GM12891 (cell line): ENCODE measurements at places on chromosomes 1 and 21.

- DNase-seq = no peak
Measured at GRCh38 chr1:192527950-192528349, 47.6 kb upstream of the RGS1 start.

- no peak for DNase-seq
Measured at GRCh38 chr1:187629075-187629474, 800.3 kb downstream of the PLA2G4A start.

GRCh38 chr1:38785285-38786039, 74.1 kb downstream of the RRAGC start:
- no peak for DNase-seq

DNA sequence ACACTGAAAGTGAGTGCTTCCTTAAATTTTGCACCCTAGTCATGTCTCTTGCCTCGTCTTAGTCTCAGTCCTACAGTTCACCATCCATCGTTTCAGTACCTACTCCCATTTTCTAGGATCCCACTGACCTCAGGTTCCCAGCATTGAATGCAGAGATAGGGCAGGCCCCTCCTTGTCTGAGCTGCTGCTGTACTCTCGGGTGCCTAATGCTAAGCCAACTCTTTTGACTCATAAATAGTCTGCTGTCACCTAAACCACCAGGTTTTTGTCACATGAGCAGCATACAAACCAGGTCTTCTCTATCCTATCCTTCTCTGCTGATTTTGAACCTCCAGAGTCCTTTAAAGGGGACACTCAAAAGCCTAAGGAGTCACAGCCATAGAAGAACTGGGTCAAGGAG, 3.0 kb downstream of the ARHGAP30 start:
- DNase-seq = no peak

DNA sequence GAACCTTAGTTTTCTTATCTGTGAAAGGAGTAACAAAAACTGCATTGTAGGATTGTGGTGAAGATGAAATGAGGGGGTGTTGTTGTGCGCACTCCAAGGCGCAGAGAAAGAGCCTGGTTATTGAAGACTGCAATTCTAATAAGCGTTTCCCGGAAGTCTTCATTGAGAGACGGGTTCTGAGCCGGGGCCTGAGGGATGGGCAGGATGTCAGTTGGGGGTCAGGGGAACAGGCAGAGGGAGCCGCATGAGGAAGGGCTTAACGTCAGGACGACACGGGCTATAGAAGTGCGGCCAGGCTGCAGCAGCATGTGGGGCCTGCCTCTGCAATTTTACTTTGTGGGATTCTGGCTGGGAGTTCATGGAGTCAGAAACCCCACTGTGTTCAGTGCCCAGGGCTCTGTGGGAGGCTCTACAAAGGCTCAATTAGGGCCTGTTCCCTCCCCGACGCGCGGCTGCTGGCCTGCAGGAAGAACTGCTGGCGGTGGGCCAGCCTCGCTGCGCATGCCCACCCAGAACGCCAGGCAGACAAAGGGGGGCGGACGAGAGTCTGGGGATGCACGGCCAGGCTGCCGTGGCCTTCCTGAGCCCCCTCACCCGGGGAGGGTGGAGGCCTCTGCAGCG, 20.7 kb downstream of the TRIM62 start:
- DNase-seq = no peak

- no peak for DNase-seq
Measured at GRCh38 chr1:86339906-86340305, 56.2 kb downstream of the ODF2L start.

- no peak for DNase-seq
Measured at GRCh38 chr1:107544285-107544684, 403.4 kb downstream of the NTNG1 start.

GRCh38 chr1:116919802-116920201, 10.1 kb downstream of the PTGFRN start:
- no peak for DNase-seq

GRCh38 chr1:43763497-43763973, 56.2 kb downstream of the ST3GAL3 start:
- peak; percentile 34 for DNase-seq

- DNase-seq = no peak
Measured at GRCh38 chr1:15110867-15111230, 42.7 kb upstream of the TMEM51 start.

- no peak for DNase-seq
Measured at GRCh38 chr1:159007726-159008125, 2.0 kb upstream of the IFI16 start.

- DNase-seq = no peak
Measured at GRCh38 chr1:239126884-239127283, 259.5 kb upstream of the CHRM3 start.

DNA sequence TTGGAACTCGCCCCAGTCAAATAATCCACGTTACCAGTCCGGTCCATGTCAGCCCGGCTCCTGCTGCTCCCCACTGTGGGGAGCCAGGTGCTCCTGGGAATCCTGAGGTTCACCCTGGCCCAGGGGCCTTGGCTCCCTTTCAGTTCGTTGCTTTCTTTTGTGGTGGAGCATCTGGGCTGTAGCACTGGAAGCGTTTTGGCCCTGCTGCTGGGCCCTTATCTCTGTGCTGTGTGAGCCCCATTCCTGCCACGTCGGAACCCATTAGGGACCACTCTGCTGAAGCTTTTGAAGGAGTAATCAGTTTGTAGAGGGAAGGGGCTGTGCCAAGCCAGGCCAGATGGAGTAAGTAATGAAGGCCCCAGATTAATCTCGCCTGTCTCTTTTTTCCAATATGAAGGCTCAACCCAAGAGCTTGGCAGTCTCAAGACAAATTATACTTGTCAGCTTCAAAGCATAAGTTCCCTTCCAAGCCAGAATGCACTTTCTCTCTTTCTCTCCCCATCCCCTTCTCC, 82.3 kb downstream of the PGM1 start:
- DNase-seq = no peak

DNA sequence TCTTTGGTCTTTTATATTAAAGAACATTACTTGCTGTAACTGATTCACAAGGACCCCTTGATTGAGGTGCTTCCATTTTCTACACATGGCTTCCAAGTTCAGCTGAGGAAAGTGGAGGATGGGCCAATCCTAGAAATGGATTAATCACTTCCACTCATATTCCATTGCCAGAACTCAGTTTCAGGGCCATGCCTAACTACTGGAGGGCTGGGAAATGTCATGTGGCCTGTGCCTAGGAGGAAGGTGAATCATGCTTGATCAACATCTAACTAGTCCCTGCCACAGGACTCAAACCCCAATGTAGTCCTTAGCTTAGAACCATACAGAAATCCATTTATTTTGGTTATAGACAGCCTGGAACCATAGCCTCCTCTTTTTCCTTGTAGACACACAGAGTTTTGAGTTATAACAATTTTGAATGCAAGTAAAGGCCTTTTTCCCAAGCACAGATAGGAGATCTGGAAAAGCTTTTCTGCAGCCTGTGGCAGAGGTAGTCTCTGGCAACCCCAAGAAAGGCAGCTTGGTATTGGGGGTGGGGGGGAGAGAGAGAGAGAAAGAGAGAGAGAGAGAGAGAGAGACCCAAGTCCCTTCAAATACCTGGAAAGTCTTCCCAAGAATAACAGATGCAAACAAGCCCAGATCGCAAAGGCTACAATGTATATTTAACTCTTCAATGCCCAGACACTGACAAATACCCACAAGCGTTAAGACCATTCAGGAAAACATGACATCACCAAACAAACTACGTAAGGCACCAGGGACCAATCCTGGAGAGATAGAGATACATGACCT, 12.5 kb downstream of the MAST2 start:
- no peak for DNase-seq

DNA sequence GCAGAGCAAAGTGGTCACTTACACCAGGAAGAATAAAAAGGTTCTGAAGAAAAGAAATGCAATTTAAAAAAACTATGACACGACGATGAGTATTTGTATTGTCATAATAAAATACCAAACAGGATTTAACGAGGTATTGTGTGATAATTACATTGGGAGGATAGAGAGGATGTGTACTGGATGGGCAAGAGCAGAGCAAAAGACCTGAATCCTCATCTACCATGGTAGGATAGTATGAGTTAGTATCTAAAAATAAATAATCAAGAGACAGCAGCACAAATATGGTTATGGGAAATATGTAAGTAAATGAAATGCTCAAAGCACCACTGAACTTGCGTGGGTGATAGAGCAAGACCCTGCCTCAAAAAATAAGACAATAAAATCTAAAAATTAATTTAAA, 162.6 kb downstream of the CDC42BPA start:
- DNase-seq = no peak

- no peak for DNase-seq
Measured at GRCh38 chr1:3788756-3789420, 7.4 kb downstream of the LRRC47 start.

DNA sequence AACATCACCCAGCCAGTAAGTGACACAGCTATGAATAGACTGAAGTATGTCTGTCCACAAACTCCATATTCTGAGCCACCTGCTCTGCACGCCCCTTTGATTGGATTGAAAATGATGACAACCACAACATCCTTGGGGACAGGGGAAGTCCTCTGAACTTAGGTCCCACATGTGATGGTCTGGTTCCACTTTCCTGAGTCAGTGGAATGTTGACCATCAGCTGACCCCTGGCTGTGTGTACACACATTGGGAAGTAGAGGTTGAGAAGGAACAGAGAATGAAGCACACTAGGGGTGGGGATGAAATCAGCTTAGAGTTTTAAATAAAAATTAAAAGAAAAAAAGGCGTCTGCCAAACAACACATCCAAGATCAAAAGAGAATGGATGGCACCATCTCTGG, 8.0 kb upstream of the DISP3 start:
- DNase-seq = no peak

DNA sequence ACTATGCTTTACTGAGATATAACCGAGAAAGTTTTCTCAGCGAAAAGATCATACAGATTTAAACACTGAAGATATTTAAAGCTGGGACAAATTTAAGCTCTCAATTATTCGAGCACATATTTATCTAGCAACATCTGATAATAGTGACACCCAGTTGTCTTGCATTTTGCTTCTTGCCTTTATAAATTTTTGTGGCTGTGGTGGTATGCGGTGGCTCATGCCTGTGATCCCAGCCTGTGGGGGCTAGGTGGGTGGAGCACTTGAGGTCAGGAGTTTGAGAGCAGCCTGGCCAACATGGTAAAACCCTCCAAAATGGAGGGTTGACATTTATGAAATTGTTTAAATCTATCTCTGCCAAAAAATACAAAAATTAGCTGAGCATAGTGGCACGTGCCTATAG, 312.2 kb downstream of the SPATA17 start:
- no peak for DNase-seq

- DNase-seq = no peak
Measured at GRCh38 chr1:180617774-180618395, 13.9 kb upstream of the XPR1 start.

DNA sequence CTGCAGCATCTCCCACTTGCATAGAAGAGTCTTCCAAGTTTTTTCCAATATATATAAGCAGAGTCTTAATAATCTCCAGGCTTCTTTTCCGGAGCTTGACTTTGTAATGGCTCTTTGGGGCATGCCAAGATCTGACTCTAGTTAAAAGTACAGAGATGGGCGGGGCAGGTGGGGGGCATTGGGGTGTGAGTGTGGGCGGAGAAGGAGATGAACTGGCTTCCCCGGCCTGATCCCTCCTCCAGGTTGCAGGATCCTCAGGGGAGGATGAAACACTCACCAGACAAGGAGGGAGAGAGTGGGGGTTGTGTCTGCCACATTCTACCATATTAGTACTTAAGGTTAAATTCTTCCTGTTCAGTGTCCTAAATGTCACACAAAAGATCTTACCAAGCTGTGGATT, 23.0 kb downstream of the S100A10 start:
- no peak for DNase-seq

- peak; percentile 64 for DNase-seq
Measured at GRCh38 chr1:39539252-39539790, 37.3 kb downstream of the PABPC4 start.

GRCh38 chr1:245875581-245876261, 631.4 kb downstream of the SMYD3 start:
- no peak for DNase-seq

DNA sequence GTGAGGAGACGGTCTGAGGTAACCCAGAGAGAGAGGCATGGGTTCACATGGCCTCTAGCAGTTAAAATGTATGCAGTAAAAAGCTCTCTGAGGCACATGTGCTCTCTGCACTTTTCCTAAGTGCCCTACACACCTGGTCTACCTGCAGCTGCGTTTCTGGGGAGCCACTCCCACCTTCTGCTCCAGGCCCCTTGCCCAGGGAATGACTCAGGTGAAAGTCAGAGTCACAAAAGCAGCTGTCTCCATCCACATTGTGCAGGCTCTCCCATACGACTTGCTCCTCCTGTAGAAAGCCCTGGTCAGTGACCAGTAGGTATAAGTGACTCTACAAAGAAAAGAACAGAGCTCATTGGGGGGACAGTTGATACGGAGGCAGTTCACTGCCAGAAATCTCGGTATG, 8.8 kb downstream of the MINDY1 start:
- no peak for DNase-seq

GRCh38 chr1:64505232-64505943, 35.5 kb downstream of the CACHD1 start:
- peak; percentile 17 for DNase-seq

DNA sequence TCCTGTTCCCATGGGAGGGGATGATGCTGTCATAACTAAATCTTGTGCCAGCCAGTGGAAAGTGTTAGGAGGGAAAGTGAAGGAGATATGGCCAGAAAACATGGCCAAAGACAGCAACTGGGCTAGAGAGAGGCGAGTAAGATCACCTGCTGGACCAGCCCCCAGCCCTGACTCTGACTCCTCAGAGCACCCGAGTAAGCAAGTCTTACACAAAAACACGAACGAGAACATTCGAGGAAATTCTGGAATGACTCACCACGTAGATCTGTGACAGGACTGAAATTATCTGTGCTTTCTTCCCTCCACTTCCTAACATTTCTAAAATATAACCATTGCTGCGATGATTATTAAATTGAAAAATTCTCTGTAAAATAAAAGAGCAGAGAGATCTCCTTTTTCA, 9.2 kb downstream of the ZNF496 start:
- no peak for DNase-seq

DNA sequence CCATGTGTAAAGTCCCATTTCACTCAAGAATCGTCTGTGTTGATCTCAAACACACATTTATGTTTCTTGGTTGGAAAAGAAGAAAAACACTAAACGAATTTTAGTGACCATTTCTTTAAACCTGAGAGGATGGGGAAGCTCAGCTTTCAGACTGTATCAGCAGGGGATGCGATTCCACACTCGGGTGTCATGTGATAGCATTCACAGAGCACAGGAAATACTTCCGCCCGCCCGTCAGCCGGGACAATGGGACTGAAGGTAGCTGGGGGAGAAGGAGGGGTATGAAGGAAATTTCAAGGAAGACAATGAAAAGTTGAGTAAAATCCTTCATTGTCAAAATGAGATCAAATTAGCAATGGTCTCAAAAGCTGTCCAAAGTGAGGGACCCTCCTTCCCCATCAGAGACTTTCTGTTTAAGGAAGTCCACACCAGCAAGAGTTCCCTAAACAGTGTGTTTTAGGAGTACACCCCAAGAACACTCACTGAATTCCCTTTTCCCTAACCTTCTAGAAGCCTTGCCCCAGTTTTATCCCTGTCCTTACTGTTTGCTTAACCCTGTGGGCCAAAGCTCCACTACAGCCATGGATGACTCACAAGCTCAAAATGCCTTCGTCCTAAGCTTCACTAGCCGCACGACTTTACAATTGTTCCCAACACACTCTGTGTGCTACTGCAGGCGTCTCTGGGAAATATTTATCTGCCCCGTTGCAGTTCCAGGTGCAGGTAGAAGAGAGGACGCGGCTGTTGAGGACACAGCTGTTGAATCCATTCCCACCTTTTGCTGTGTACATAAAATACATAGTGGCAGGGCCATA, 51.4 kb upstream of the SIM2 start:
- no peak for DNase-seq

GRCh38 chr1:17475752-17476151, 36.3 kb upstream of the RCC2 start:
- DNase-seq = no peak
